Activated naive CD4-positive, alpha-beta T cell (primary cell): ENCODE measurements at places on chromosomes 2 and 18.

- no peak for DNase-seq
These were observed 57.6 kb downstream of the TPGS2 start for GRCh38 chr18:36771245-36771644.

- no peak for DNase-seq
These were observed 558 bp downstream of the THAP4 start for GRCh38 chr2:241636182-241637017.

DNA sequence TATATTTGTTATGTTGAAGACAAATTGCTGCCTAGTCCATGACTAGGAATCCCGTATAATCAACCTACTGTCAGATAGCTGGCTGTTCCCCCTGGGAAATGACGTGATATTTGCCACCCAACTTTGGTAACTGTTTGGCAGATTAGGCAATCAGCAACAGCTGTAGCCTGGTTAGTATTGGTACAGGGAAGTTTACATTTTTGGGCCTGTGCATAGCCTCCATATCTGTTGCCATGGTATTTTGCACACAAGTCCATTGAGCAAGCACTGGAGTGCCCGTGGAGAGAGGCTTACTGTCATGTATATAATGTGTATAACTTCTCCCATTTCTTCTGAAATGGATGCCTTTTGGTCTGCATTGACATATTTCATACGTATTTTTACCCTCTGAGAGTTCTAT is 27.7 kb downstream of the BIRC6 start:
- DNase-seq, result no peak

- DNase-seq, result no peak
These were observed 33.5 kb downstream of the INPP4A start for GRCh38 chr2:98478088-98478551.

DNA sequence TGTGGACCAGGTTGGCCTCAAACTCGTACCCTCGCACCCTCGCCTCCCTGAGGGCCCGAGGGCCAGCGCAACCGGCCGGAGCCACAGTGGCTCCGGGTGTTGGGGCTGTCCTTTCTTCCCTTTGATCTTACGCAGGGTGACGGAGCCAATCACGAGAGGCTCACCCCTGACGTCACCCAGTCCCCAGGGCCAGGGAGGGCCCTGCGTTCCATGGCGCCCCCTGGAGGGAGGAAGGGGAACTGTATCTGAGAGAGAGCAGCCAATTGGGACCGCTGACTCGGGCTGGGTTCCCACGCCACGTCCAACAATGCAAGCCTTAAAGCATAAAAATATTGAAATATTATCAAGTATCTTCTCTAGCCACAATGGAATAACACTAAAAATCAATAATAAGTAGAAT is 432.8 kb upstream of the LRRTM4 start:
- no peak for DNase-seq

DNA sequence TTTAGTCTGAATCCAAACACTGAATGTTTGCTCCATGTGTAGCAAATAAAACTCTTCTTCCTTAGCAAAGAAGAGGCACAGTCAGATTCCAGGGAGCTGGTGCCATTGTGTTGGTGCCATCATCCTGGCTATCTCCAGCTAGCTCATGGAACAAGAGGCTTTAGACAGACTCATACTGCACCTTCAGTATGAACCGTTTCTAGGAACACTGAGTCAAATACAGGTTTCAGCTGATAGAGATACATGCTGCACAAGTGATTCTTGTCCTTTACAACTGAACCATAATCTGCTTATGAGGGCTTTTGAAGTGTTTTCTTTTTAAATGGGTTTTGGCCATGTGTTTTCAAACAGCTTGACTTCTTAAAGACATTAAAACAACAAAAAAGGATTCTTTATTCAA is 57.9 kb downstream of the DYNC1I2 start:
- no peak for DNase-seq

- no peak for DNase-seq
These were observed 19.5 kb upstream of the ERCC3 start for GRCh38 chr2:127313406-127313805.

GRCh38 chr2:116269040-116269439 is 1545.5 kb upstream of the DDX18 start:
- DNase-seq, result no peak

- DNase-seq, result no peak
These were observed 29.7 kb downstream of the NOL10 start for GRCh38 chr2:10659898-10660568.

DNA sequence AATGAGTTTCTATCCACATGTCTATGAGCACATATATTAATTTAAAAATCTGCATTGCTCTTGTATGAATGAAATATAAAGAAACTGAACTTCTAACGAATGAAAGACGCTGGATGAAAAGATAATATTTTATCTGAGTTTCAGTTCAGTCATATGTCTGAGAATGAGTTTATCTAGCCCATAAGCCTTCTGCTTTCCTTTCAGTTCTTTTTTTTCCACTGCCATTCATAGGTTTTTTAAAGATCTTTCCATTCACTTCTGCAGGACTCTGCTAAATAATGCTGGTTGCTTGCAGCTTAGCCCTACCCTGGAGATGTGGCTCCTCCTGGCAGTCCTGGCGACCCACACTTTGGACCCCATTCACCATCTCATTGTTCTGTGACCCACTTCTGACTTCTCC is 109.0 kb downstream of the BCL2 start:
- DNase-seq, result no peak

DNA sequence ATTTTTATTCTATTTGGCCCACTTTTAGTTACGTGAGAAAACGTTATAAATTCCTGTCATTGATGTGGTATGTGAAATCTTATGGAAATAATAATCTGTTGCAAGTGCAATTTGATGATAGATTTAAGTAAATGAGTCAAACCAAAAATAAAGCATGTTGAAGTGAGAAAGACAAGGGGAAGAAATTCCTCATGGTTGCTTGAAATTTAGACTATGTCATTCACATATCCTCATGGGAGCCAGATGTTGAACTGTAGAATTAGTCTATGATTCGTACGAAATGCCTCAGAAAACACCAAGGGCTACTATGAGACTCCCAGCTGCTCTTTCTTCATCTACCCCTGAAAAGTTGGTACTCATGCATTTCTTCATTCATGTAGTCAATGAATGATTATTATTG is 55.7 kb downstream of the KLHL14 start:
- DNase-seq, result no peak

- no peak for DNase-seq
These were observed 148.7 kb downstream of the DYSF start for GRCh38 chr2:71602115-71602495.

DNA sequence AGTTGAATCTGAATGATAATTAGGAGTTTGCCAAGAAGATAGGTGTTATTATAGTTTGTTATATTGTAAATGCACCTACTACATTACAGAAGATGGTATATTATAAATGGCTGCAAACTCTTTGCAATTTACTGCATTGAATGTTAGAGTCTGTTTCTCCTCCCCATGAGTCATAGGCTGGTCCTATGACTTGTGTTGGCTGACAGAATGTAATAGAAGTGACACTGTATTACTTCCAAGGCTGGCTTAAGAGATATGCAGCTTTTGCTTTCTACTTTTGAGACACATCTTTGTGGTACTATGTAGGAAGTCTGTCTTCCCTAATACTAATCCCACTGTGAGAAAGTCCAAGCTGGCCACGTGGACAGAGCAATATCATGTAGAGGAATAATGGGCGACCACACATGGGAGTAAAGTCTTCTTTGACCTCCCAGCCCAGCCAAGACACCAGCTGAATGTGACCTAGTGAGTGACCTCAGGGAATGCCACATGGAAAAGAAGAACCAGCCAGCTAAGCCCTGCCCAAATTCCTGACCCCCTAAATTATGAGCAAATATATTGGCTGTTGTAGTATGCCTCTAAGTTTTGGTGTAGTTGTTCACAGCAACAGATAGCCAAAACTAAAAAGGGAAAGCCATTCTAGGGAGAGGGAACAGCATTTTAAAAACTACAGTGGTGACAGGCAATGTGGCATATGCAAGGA is 6.8 kb upstream of the DDX1 start:
- no peak for DNase-seq

GRCh38 chr2:225173909-225174308 is 131.6 kb upstream of the DOCK10 start:
- no peak for DNase-seq

GRCh38 chr2:73256618-73256922 is 22.5 kb downstream of the CCT7 start:
- DNase-seq, result no peak

DNA sequence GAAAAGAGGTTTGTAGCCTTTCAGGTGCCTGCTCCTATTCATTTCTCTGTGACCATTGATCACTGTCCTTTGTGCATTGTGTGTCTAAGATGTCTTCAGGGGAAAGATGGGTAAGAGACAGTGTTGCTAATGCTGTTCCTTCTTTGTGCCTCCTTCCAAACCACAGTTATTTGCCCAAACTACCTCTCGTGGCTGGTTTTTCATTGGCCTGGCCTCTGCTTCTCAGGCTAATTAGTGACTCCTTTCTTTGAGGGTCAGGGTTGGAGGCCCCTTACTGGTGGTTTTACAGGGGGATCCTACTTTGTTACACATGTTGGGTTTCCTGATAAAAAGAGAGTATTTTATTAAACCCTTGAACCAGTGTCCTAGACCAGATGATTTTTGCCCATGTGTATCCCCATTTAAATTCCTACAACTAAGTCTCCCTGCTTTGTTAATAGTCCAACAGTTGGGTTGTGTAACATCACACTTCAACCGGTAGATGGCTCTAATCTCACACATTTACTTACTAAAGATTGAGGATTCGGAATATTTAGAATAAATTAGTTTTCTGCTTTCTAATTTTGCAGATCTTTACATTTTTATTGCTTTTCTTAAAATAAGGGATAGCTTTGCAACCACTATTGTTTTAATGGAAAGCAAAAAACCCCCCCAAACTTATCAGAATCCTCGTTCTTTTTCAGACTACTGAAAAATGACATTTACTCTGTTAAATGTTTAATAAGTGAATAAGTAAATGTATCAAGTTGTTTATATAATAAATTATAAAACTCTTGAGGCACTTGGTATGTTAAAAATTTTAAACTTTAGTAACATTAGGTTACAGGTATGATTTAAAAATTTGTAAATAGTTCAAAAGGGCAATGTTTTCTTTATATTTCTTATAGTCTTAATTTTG is 2.4 kb downstream of the MARS2 start:
- DNase-seq, result no peak

DNA sequence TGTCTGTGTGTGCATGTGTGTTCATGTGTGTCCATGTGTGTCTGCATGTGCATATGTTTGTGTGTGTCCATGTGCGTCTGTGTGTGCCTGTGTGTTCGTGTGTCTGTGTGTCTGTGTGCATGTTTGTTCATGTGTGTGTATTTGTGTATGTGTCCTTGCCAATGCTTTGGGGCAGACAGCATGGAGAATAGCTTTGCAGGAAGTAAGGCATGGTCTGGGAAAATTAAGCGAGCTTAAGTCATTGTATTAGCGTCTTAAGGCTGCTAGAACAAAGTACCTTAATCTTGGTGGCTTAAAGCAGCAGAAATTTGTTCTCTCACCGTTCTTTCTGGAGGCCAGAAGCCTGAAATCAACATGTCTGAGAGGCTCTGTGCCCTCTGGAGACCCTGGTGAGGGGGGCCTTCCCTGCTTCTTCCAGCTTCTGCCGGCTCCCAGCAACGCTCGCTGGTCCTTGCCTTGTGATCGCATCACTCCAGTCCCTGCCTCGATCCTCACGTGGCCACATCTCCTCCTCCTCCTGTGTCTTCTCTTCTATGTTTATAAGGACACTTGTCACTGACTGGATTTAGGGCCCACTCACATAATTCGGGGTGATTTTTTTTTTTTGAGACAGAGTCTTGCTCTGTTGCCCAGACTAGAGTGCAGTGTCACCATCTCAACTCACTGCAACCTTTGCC is 3.8 kb downstream of the NEU2 start:
- DNase-seq, result no peak

DNA sequence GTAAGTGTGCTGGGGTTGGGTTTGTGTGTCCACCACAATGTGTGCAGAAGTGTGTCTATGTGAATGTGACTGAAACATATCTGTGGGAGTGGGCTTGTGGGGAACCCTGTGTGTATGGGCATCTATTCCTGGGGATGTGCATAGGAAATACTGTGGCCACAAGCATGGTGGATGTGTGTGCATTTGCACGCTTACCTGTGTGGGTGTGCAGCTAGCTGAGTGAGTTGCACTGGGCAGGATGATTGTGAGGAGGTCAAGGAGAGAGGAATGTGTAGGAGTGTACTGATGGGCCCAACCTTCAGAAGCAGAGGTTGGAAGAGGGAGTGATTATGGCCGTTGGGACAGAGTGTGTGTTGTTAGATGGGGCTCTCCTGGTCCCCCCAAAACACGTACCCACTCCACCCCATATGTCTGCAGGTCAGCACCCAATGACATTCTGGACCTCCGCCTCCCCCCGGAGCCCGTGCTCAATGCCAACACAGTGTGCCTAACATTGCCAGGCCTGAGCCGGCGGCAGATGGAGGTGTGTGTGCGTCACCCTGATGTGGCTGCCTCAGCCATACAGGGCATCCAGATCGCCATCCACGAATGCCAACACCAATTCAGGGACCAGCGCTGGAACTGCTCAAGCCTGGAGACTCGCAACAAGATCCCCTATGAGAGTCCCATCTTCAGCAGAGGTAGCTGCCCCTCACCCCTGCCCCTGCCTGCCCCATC is 1.2 kb downstream of the WNT10A start:
- no peak for DNase-seq

GRCh38 chr2:62014102-62014501 is 108.6 kb downstream of the COMMD1 start:
- DNase-seq, result no peak

DNA sequence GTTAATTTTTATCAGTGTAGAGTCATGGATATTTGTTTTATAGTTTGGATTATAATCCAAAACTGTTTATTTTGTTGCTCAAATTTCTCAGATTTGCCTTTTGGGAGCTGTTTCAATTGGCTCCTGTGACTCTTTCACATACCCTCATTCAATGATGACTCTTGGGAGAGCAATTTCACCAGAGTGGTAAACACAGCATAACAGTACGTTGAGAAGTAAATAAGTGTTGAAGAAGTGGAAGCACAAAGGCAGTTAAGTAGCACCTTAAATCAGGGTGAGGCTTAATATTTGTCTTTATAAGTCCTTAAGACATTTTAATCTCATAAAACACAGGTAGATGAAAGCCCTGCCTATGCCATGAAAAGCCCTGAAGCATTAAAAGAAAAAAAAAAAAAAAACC is 17.1 kb upstream of the SLC39A10 start:
- DNase-seq, result no peak

DNA sequence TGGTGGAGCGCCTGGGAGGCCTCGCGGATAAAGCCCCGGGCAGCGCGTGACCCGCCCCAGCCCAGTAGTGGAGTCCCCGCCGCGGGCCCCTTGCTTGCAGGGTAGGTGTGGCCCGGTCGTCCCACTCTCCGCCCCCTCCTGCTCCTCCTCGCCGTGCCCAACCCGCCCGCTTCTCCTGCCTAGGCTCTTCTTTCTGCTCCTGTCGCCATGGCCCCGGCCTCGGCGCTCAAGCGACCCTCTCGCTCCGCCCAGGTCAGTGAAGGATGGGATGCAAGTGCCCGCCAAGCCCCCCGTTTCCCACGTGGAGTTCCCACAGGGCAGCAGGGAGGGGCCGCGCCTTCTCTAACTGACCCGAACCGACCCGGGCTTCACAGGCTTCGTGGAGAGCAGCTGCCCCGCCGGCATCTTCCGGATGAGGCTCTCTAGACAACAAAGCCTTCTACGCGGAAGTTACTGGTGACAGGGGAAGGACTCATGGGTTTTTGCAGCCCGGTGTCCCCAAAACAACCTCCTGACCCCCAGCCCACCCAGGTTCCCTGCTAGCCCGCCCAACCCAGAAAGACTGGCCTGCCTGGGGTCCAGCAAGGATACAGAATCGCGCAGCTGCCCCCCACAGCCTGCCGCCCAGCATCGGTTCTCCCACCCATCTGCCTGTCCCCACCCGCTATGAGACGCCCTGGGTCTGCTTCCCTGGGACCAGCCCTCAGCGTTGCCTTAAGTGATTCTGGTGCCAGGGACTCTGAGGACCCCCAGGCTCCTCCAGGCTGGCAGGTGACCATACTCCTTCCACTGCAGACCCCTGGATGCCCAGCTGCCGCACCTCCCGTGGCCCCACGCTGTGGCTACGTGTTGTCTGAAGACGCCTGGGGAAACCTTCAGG is 32.8 kb downstream of the TTC32 start:
- peak; percentile 67 for DNase-seq
